ENCODE measurements at places on chromosomes 7 and 10.
A peak's percentile ranks its signal among the peaks of the same experiment; 100 is the strongest.

DNA sequence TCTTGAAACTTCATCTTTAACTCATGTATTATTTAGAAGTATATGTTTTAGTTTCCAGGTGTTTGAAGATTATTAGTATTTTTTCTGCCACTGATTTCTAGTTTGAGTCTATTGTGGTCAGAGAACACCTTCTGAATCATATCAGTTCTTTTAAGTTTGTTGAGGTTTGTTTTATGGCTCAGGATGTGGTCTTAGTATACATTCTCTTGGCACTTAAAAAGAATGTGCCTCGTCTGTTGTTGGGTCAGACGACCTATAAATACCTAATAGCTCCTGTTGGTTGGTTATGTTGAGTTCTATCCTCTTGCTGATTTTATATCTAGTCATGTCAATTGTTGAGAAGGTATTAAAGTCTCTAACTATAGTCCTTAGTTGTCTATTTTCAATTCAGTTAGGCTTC, 15.9 kb downstream of the TDRD1 start:
- DNase-seq, result no peak

- DNase-seq, result no peak
These were observed 1365.3 kb downstream of the GATA3 start for GRCh38 chr10:9419757-9420156.

- DNase-seq, result no peak
These were observed 1.3 kb downstream of the ABCB1 start for GRCh38 chr7:87599336-87599735.

GRCh38 chr10:50044941-50045664, 22.7 kb upstream of the WASHC2A start:
- no peak for DNase-seq

DNA sequence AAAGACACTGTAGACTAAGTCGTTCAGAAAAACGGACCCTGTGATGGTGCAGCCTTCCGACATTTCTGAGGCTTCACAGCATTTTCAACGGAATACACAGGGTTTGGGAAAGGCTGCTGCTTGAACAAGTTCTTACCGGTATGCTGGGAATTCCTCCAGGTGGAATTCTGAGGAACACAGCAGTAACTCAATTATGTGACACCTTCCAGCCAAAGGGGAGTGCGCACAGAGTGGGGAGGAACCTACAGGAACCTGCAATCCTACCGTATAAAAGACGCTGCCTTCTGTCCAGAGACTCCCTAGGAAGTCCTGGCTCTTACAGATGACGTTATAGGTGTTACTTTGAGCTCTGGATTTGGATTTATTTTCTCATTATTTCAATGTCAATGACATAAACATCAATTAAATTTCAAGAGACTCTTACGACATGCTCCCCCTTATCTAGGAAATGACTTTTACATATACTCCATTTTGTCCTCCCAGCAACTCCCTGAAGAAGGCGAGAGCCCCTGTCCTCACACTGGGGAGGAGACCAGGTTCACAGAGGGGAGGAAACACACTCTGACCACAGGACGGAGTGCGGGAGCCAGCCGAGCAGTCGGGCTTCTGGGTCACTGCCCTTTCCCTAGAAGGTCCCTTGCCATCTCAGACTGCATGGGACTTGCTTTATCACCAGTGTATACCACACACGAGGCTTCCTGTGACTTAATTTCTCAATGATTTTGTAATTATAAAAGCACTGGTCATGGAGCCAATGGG, 27.9 kb downstream of the VIPR2 start:
- no peak for DNase-seq

DNA sequence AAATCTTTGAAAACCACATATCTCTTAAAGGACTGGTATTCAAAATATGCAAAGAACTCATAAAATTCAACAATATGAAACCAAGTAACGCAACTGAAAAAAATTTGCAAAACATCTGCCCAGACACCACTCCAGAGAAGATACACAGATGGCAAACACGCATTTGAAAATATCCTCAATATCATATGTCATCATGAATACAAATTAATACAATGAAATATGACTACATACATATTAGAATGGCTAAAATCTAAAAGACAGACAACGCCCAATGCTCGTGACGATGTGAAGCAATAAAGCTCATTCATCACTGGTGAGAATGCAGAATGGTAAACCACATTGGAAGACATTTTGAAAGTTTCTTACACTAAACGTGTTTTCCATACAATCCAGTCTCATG, 770.1 kb upstream of the CELF2 start:
- DNase-seq, result no peak

DNA sequence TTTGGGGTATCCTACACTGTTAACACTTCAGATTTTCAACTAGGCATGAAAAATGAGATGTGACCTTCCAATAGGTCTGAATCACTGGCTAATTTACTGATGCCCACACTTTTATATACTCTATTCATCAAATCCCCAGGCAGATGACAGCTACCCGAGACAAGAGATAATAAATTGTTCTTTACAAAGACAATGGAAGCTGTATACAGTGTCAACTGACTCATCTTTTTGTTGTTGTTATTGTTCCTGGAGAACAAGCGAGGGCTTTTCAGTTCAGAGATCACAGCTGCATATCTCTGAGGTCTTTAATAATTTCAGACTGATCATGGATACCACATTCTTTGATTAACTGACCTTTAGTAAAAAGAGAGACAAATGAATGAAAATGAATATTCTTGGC, 228.9 kb downstream of the SDHAF3 start:
- DNase-seq, result no peak

GRCh38 chr10:48981310-48981907, 41.8 kb upstream of the LRRC18 start:
- DNase-seq, result peak; percentile 18

- DNase-seq, result no peak
These were observed 11.0 kb upstream of the RSBN1L start for GRCh38 chr7:77685233-77685632.

- DNase-seq, result no peak
These were observed 701 bp downstream of the STK17A start for GRCh38 chr7:43583424-43584194.

DNA sequence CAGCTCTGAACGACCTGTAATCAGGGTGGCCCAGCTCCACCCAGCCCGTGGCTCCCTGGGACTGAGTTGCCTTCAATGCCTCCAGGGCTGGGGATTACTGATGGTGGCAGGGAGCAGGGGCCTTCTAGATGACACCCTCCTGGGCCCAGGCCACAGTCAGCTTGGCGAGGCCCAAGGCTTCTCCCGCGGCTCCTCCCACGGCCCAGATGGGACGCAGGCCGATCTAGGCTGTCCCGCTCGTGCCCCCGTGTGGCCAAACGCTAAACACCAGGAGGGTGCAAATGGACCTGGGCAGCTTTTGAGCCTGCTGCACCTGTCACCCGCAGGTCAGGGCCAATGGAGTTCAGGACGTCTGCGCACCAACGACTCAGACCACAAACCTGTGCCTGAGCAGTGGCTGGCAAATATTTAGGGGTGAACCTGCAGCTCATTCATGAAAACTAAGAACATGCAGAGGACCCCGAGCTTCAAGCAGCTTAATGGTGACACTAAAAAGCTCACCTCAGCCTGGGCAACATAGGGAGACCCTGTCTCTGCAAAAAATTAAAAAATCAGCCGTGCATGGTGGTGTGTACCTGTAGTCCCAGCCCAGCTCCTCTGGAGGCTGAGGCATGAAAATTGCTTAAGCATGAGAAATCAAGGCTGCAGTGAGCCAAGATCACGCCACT, 43.2 kb downstream of the ASB13 start:
- peak; percentile 59 for DNase-seq

DNA sequence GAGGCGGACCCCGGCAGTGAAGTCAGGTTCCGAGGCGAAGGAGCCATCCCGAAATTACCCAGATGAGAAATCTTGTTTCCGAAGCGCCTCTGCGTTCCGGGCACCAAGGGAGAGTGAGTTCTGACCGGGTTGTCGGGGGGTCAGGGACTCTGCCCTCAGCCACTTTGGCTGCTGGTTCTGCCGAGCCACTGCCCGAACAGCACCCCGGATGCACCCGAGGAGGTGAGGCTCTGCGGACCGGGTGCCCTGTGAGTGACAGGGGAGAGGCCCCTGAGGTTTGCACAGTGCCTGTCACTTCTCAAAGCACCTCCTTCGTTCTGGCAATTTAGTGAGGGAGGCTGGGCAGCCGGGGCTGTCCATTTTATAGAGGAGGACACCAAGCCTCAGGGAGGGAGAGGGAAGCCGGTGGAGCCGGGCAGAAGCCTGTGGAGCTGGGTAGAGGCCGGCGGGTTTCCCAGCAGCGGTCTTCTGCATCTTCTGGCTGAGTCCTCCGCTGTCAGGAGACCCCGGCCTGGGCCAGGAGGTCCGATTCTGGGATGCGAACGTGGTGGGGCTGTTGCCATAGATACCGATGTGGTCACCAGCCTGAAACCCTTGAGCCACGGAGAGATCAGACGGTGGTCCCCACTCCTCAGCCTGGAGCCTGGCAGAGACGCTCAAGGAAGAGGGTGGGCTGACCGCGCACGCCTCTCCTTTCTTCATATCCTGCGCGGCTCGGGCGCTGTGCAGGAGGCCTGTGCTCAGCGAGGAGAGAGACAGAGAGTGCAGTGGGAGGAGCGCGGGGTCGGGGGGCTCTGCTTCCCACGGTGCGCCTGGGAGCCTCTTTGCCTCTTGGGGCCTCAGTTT, 18.9 kb upstream of the SHH start:
- no peak for DNase-seq

- no peak for DNase-seq
These were observed 46.0 kb downstream of the PRKAR2B start for GRCh38 chr7:107090457-107090856.

DNA sequence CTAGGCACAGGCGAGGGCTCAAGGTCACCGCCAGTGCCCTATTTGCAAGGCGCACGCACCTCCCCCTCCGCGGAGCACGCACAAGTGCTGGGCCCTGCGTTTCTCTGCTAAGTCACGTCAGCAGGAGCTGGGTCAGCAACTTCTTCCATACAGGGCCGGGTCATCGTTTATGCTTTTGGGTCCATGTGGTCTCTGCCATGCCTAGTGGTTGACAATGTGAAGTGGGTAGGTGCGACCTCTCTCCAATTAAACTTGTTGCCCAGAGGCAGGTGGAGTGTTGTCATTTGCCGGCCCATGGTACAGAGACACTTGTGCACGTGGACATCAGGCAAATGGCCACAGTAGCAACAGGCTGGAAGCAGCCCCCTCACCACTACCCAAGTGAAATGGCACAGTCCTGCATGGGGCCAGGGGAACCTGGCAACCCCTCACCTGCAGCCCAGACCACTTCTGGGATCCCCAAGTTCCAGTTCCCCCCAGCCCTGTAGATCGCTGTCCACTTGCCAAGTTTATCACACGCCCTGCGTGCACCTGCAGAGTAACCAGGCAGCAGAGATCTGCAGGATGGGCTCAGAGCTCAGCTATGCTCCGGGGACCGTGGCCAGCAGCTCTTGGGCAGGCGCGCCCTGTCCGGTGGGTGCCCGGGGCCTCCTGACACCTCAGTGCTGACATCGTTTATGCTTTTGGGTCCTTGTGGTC, 86.1 kb upstream of the PPP2R2D start:
- no peak for DNase-seq

DNA sequence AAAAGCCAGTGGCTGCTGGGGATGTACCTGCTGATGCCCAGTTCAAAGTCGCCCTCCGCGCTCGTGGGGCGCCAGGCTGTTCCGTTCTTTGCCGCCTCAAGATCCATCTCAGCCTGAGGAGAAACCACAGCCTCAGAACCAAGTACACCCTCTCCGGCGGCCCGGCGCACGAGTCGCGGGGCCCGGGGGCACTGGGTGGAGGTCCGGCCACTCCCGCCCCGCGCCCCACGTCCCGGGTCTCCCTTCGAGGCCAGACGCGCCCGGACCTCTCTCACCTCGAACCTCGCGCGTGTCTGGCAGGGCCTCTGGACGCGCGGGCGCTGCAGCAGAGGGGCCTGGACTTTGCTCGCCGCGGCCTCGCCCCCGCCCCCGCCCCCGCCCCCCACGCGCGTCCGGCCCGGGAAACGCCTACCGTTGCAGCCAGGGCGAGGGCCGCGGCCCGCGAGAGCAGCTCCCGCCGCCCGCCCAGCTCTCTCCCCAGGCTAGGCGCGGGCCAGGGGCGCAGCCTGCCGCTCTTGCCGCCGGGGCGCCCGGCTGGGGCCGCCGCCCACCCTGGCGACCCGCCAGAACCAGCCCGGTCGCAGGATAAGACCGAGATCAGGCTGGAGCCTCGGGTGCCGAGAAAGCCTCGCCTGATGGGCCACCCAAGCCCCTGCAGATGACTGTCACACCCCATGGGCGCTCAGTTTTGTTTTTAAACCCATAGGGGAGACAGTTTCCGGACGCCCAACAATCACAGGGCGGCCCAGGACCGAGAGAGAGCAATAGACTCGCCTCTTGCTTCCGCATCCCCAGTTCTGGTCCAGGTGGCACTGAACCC, at the start of gene ABCB4:
Gene ABCB4, minus strand, starts transcription at position 322 of the 820 bp plus-strand sequence. Its CDS starts 215 bp downstream, at position 107.
- DNase-seq, result no peak

DNA sequence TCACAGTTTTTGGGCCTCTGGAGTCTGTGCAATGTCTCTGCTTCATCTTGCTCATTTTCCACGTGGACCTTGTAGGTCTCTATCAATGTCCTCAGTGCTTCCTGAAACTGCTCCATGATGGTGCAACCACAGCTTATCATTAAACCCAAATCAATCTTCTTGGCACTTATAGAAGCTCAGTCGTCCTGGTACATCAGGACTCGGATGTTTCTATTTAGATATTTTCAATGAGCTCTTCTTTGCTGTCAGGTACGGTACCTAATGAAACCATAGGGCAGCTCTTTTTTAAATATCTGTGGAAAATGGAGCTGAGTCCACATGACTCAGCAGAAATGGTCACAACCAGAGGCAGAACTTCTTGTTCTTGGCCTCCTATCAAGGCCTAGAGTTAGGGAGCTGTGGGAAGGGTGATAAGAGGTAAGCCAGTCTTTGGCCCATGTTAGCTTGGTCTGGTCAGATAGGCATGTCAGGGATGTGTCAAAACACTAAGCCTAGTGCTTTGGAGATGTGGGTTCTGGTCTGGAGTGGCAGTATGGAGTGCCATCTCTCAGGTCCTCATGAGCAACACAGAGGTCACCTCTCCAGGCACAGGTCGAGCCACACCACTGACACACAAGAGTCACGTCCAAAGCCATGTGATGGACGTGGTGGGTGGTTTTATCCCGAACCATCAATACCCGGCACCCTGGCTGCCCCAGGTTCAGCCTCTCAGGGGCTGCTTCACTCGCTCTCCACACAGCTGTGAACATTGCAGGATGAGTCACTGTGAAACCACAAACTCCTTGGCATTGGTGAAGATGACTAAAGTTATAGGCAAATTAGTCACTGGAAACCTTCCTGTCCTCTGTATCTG, 87.0 kb downstream of the TBXAS1 start:
- DNase-seq, result no peak

DNA sequence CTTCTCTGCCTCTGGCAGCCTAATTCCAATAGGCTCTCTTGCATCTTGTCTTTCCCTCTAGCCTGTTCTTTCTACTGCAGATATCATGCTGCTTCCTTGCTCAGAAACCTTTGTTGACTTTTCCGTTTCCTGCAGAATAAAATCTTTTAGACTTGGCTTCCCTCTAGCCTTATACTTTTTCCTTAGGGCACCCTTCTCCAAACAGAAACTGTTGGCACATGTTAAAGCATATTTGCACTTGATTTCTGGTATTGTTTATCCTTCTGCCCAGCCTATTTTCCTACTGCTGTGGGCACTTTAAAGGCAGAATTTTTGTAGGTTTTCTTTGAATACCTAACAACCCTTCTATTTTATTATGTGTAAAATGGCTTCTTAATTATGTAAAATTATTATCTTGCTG, 4.6 kb downstream of the GNAI1 start:
- DNase-seq, result no peak
